ENCODE measurements at places on chromosomes 6 and 20. TPM values are rescaled to one million over a fixed set of nuclear protein-coding genes. Genes with fewer than 3 reads are reported as not detected.
A peak's percentile ranks its signal among the peaks of the same experiment; 100 is the strongest.

Gene TENT5A
- polyA plus RNA-seq: 18.8 TPM

- no peak for DNase-seq
Measured at GRCh38 chr20:59836767-59837166, 96.7 kb downstream of the SYCP2 start.

Gene PROKR2
- polyA plus RNA-seq: not detected

DNA sequence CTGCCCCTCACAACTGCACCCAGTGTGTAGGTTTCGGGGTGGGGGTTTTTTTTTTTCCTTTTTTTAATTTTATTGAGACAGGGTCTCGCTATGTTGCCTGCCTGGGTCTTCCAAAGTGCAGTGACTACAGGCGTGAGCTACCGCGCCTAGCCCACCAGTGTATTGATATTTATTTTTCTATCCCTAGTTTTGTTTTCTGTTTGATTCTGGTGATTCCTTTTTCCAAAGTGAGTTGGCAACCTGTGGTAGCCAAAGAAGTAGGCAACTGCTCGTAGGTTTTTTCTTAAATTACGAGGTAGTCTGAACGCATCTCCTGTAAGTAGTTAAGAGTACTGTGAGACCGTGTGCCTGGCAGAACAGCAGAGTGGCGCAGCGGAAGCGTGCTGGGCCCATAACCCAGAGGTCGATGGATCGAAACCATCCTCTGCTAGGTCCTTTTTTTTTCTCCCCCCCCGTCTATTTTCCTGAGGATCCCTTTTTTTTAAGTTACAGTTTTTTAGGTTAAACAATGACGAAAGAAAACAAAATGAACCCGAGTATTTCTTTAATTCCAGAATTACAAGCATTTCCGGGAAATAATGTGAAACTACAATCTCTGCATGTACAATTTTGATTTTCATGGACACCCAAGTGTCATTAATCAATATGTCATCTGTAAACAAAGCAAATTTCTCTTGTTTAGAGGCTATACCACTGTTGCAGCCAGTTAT lies 78.7 kb upstream of the BTN3A2 start:
- DNase-seq: peak; percentile 78

DNA sequence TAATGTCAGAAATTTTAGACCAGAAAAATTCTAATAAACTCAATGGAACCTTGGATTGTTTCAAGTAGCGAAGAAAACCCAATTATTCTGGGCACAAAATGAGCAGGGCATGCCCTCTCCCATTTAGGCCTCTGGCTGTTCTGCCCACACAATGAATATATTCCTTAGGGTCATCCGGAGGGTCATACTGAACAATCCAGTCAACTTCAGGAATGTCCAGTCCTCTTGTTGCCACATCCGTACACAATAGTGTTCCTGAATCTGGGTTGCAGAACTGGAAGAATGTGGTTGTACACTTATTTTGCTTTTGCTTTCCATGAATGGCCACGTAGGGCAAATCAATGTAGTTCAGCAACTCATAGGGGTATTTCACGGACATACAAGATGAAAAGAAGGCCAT lies 23.4 kb upstream of the RNF144B start:
- DNase-seq: no peak

- DNase-seq: no peak
Measured at GRCh38 chr6:8029243-8029870, 34.8 kb downstream of the BLOC1S5 start.

Gene ELOVL4
- 3.2 TPM for polyA plus RNA-seq

- no peak for DNase-seq
Measured at GRCh38 chr20:52682237-52682636, 289.9 kb upstream of the TSHZ2 start.

GRCh38 chr6:168373389-168373788 lies 53.8 kb upstream of the DACT2 start:
- DNase-seq: no peak

All from urinary bladder (tissue), 4 donors.